ENCODE measurements at places on chromosomes 4 and X.

DNA sequence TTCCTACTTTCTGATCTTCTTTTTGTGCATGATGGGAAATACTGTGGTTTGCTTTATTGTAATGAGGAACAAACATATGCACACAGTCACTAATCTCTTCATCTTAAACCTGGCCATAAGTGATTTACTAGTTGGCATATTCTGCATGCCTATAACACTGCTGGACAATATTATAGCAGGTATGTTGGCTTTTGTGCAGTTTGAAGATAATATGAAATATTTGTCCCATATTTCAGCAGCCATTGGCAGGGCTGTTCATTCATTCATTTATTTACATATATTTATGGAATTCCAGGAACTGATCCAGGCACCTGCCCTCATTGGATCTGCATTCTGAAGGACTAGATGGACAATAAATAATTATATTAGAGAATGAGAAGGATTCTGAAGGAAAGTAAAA, 96.9 kb downstream of the NPFFR2 start:
- no peak for DNase-seq

DNA sequence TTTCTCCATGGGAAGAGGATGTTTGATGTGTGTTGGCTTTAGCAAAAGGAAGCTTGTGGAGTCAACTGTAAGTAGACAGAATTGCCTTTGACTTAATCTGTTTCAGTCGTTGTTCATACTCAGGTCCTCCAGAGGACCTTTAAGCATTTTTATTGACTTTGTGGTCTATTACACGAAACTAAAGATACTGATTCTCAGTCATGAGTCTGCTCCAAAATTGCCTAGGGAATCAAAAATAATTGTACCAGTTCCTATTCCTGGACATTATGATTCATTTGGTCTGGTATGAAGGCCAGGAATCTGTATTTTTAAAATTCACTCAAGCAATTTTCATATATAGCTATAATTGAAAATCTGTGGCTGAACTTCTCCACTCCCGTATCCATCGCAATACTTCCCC, 38.6 kb downstream of the AR start:
- DNase-seq, result no peak

GRCh38 chr4:111510535-111510934, 634.7 kb upstream of the FAM241A start:
- DNase-seq, result no peak

- DNase-seq, result no peak
Measured at GRCh38 chr4:174575436-174575835, 53.1 kb upstream of the HPGD start.

GRCh38 chr4:46922205-46922604, 13.2 kb upstream of the COX7B2 start:
- no peak for DNase-seq

GRCh38 chrX:56763556-56764152, 34.6 kb downstream of the NBDY start:
- DNase-seq, result no peak

GRCh38 chr4:87103086-87103485, 117.3 kb downstream of the KLHL8 start:
- no peak for DNase-seq

DNA sequence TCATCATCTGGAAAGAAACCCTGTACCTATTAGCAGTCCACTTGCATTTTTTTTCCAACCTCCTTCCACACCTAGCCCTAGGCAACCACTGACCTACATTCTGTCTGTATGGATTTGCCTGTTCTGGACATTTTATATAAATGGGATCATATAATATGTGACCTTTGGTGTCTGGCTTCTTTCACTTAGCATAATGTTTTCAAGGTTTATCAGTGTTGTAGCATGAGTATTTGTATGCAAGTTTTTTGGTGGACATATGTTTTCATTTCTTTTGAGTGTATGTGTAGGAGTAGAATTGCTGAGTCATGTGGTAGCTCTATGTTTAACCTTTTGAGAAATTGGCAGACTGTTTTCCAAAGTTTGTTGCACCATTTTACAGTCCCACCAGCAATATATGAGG, 198.6 kb downstream of the CEP135 start:
- no peak for DNase-seq

DNA sequence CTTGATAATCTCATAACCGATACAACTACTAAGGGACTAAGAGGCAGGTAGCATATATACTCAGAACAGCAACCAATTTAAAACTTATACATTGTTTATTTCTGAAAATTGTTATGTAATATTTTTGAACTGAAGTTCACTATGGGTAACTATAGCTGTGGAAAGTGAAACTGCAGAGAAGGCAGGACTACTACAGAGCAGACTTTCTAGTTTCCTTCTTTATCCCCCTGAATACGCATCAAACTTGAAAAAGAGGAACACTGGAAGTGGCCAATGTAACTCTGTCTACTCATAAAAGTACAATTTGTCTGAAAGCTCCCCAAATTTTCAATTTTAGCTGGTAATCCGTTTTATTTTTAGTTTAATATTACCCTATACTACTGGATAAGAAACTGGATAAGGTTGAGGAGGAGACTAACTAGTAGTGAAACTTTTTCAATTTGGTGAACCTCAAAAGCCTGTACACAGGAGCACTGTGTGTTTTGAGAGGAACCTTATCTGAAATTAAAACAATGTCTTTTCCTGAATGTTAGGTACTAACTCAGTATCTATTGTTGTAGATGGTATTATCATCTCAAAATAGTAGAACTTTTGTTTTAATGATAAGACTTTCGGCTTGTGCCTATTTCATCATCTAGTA, 225.8 kb downstream of the GABRG1 start:
- DNase-seq, result no peak

- DNase-seq, result peak; percentile 56
Measured at GRCh38 chrX:65697915-65698796, 30.7 kb downstream of the MSN start.

DNA sequence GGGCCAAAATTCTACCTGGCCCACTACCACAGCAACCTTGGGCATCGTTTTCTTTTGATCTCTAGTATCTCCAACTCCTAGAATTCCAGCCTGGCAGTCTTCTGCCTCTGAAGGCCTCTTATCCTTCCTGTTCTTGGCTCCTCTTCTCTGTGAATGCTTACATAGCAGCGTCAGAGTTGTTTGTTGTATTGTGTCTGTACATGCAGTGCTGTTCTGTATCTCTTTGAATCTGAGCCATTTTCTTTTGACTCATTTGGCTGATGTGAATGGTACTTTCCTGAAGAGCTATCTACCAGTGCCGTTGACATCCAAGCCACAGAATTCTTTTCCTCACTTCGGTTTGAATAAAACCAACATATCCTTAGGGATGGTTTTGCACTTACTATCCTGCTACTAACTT, 79.2 kb downstream of the TMEM164 start:
- DNase-seq, result no peak
